ENCODE measurements at places on chromosomes 6 and 20. TPM values are rescaled to one million over a fixed set of nuclear protein-coding genes. Genes with fewer than 3 reads are reported as not detected.

NHLRC1 gene
- total RNA-seq = 0.17 TPM

BPI gene
- total RNA-seq = not detected

HTR1B gene
- 4.2 TPM for total RNA-seq

PACRG gene
- total RNA-seq = not detected

C20orf144 gene
- not detected for total RNA-seq

ADGRF4 gene
- total RNA-seq = not detected

DZANK1 gene
- total RNA-seq = 6.4 TPM

SCUBE3 gene
- total RNA-seq = 0.25 TPM

HMGCLL1 gene
- total RNA-seq = 6.3 TPM

LHFPL5 gene
- 1.7 TPM for total RNA-seq

DNA sequence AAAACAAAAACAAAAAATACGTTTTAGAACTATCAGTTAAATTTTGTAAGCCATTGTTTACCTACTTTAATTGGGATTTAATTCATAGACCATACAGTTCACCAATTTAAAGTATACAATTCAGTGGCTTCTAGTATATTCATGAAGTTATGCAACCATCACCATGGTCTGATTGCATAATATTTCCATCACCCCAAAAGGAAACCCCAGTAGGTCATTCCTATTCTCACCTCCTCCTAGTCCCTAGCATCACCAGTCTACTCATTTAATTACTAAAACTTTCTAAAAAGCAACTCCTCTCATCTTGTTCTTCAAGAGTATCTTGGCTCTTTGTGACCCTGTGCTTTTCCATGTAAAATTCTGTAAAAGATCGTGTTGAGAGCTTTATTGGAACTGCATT lies 60.2 kb downstream of the ASXL1 start:
- no peak for DNase-seq

- no peak for DNase-seq
Observed at GRCh38 chr6:27700337-27700736, 211.9 kb downstream of the OR2B2 start.

DNA sequence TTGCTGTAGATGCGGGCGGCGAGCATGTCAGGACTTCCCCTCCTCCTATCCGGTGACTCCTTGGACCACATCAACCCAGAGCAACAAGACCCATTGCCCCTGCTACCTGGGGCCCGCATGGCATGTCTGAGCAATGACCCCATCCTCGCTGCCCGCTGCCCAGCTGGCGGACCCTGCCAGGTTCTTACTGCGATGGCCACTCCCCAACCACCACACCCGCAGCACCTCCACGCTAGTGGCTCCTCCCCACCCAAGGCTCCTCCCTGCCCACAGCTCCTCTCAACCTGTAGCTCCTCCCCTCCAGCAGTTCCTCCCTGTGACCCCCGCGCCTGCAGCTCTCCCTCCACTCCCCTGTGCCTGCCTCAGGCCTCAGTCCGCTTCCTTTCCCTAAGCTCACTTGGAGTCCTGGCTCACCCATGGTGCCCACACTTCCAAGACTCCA lies 17.6 kb upstream of the SERPINB9 start:
- no peak for DNase-seq

DNA sequence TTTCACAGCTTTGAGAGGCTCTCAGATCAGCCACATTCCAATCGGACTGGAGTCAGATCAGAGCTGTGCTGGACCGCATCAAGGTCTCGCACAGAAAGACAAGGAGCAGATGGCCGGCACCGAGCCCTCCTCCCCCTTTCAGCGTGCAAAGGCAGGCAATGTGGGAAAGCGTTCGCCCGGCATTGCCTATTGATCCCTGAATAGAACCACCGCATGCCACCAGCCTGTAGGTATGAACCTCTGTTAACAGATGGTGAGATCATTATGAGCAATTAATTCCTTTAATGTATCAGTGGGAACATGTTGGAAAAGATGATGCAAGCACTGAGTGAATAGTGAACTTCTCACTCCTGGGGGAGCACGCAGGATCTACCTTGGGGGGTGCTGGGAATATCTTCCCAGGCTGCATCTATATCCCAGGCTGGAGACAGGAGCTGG lies 117.5 kb upstream of the ID4 start:
- peak; percentile 83 for DNase-seq

- no peak for DNase-seq
Observed at GRCh38 chr20:41478026-41478425, 111.4 kb upstream of the EMILIN3 start.

- no peak for DNase-seq
Observed at GRCh38 chr20:25188218-25188617, 7.3 kb upstream of the ENTPD6 start.

DNA sequence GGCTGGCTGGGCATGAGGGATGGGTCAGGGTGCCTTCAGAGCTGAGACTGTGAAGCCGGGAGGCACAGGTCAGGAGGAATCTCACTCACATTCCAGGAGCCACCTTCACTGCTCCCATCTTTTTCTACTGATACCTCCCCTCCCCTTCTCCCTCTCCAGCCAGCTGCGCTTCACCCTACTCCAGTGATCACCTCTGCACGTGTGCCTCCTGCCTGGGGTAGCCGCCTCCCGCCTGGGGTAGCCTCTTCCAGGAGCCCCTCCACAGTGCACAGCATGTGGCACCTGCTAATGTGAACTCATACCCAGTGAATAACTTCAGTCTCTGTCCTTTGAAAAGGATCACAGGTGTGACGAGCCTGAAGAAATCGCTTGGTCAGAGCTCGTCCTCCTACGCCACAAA lies 232.6 kb downstream of the TMEM242 start:
- DNase-seq = no peak

DNA sequence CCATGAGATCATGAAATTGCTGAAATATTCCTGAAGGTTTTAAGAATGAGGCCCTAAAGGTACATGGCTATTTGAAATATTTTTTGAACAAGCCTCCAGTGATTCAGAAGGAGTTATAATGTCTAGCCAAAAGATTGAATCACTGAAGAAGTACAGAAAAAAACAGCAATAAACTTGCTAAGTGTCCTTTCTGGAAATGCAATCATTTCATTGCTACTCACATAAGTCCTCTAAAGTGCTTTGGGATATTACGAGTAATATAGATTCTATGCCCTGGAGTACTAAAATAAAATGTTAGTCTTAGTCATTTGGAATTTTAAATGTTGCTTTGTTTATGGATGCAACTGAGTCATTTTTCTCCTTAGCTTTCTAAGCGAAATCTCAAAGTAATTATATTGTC lies 32.7 kb downstream of the CENPW start:
- no peak for DNase-seq

GRCh38 chr6:38039502-38039901 lies 220.0 kb downstream of the ZFAND3 start:
- DNase-seq = no peak

GRCh38 chr6:3026791-3027626 lies 27.3 kb downstream of the NQO2 start:
- DNase-seq = no peak

- DNase-seq = no peak
Observed at GRCh38 chr6:158324136-158324535, 11.9 kb downstream of the TULP4 start.

- DNase-seq = no peak
Observed at GRCh38 chr6:72321788-72322187, 300.1 kb upstream of the KCNQ5 start.

DNA sequence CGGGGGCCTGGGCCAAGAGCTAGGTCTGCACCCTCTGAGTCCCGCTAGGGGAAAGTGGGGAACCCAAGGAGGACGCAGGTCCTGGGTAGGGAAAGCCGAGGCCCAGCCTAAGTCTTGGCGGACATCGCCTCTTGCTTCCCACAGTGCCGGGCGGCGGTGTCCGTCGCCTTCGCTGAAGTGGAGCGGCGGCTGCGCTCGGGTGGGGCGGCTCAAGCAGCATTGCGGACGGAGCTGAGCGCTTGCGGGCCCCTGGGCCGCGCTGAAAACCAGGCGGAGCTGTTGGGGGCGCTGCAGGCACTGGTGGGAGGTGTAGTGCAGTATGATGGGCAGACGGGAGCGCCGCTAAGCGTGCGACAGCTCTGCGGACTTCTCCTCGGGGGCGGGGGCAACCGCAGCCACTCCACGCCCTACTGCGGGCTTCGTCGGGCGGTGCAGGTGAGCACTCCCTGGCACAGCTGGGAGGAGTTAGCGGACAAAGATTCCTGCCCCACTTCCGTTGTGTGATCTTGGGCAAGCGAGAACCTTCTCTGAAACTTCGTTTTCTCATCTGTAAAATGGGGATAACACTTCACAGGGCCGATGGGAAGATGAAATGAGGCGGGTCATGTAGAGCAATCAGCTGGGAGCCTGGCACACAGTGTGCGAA lies 4.2 kb downstream of the PRSS16 start:
- peak; percentile 88 for DNase-seq

DNA sequence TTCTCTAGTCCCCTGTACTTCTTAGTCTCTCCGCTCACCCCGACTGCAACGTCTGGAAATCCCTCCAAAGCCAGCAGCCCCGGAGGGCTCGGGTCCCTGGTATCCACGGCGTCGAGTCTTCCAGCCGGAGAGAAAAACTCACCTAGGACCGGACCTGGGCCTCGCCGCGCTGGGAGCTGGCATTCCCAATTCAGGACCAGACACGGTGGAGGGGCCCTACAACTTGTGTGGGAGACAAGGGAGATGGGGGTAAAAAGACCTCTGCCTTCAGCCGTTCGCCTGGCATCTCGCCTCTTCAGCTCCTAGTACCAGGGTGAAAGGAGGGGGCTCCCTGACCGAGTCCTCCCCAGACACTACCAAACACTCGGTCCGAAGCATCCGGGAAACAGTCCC lies 64.3 kb downstream of the GPX5 start:
- DNase-seq = peak; percentile 19

- DNase-seq = no peak
Observed at GRCh38 chr20:56795492-56795891, 166.4 kb downstream of the TFAP2C start.

DNA sequence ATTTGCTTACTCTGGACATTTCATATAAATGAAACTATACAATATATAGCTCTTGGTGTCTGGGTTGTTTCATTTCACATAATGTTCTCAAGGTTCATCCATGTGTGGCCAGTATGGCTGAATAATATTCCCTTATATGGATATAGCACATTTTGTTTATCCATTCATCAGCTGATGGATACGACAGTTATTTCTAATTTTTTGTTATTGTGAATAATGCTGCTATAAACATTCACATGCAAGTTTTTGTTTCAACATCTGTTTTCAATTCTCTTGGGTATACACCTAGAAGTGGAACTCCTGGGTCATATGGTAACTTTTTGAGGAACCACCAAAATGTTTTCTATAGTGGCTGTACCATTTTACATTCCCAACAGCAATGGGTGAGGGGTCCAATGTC lies 101.1 kb downstream of the CDK19 start:
- no peak for DNase-seq

- DNase-seq = no peak
Observed at GRCh38 chr20:23603321-23603720, 2.4 kb downstream of the CST9 start.

DNA sequence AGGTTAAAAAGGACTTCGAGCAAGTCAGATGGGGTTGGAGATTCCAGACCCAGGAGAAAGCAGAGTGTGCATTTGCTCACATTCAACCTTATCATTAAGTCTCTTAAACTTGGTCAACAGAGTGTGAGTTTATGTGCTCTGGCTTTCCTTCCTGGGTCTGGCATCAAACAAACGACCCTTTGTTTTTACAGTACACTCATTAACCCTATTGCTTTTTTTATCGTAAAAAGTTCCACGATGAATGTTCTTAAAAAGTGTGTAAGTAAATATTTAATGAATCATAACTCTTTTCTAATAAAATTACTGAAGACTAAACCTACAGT lies 2.5 kb downstream of the FYN start:
- no peak for DNase-seq

GRCh38 chr20:48295445-48295903 lies 510.2 kb upstream of the SULF2 start:
- DNase-seq = no peak

GRCh38 chr6:99607416-99608036 lies 893 bp downstream of the PRDM13 start:
- DNase-seq = no peak

DNA sequence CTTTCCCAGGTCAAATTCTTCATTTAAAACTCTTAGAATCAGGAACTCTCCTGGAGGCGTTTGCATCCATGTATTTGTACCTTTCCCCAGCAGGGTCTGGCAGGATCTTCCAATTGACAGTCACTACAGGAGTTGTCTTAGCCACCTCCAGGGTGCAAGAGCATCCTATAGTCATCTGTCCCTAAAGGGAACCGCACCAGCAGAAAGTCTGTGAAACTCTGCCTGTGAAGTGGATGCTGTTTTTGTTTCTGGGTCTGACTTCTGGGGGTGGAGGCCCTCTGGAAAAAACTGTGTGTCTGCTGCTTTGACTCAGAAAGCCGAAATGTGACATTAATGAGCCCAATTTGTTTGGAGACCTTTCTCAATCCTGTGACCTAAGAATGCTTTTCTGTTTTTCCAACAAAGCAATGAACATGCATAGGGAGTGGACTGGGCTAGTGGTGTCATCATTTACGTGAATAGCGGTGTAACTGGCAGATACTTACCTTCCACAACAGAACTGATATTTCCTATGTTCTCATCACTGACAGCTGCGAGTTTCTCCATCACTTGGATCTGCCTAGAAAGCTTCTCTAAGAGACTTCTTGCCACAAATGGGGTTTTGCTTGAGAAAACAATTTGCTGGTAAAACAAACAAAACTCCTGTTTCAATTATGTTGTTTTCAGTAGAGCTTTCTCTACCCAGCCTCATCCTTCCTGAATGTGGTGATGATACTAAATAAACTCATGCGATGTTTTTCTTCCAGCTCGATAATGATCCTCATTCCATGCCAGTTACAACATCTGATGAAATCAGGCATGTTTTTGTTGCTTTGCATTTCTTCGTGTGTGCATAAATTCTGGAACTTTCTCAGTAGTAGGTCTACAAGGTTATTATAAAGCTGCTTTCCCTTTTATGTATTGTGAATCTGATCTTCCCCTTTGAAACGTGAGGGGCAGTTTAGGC lies 33.3 kb upstream of the ARMH2 start:
- DNase-seq = no peak

DNA sequence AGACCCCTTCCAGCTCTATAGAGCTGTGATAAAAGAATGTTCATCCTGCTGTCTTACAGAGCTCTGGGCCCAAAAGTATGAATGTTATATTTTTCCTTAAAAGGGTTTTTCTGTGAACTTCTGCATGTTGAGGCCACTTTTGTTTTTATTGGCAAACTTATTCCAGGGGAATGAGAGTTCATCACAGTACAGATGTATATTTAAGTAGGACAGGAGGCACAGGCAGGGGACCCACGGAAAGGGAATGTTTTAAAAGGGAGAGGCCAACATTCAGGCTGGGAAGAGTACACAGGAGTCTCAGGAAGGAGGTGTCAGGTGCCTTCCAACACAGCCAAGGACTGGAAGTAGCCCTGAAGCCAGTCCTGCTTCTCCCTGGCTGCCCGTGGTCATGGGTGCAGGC lies 148.4 kb downstream of the EYA2 start:
- DNase-seq = no peak

GRCh38 chr6:44078827-44079671 lies 48.2 kb downstream of the MRPL14 start:
- DNase-seq = peak; percentile 77

- no peak for DNase-seq
Observed at GRCh38 chr6:133245422-133245903, 4.3 kb downstream of the EYA4 start.

DNA sequence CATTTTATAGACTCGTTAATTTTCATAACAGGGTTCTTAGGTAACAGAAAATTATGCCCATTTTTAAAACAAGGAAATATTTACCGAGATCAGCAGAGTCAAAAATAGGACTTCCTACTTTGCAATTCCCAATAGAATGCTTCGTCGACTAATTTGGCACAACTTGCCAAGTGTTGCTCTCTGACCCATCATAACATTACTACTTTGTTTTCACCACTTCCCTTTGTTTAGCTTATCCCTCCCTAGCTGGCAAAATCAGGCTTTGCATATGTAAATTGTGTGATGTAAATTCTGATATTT lies 914 bp upstream of the RANBP9 start:
- no peak for DNase-seq

GRCh38 chr6:144364782-144365181 lies 79.6 kb downstream of the UTRN start:
- no peak for DNase-seq
